Esophagus squamous epithelium (tissue), 5 donors: ENCODE measurements at places on chromosomes 7 and 10.

GRCh38 chr10:30862486-30862885 is 169.2 kb downstream of the ZNF438 start:
- DNase-seq, result no peak

DNA sequence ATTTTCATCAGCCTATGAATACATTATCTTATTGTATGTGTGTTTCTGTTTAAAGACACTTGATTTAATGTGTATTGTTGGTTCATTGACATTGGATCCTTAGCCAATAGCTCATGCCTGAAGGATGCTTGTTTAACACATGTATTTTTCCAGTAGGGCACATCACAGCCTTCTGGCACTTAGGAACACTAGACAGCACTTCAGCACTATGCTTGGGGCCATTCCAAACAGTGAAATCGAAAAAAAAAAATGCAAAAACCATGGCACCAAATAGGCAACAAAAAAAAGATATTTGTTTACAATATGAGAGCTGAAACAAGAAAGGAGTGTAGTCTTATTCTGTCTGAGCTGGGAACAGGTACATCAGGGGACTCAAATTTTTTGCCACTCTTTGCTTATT is 262.8 kb downstream of the SLC25A13 start:
- DNase-seq, result no peak

DNA sequence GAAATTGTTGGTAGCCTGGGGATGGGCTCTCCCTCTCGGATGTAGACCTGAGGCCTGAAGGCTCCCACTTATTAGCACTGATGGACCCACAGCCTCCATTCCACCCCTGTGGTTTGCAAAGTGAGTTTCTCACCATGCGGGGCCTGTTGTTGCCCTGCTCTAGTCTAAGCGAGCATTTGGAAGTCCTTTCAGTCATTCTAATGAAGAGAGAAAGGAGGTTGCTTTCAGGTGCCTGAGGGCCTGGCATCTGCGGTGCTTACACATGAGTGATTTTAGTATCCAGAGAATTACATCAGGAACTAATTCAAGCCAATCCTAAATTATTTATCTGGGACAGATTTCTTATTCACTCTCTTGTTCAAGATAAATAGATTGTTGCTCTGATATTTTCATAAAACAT is 61.6 kb downstream of the NAMPT start:
- DNase-seq, result no peak

GRCh38 chr10:34290412-34291081 is 524.5 kb downstream of the PARD3 start:
- DNase-seq, result no peak

DNA sequence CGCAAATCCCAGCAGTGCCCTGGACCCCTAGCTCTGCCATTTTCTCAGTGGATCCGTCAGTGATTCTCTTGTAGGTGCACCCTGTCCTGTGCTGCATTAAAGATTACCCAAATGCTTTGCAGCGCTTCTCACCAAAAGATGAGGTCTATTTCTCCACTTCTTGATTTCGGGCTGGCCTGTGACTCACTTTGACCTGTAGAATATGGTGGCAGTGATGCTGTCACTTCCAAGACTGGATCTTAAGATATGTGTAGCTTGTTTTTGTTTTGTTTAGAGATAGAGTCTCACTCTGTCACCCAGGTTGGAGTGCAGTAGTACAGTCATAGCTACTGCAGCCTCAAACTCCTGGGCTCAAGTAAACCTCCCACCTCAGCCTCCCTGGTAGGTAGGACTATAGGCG is 37.0 kb upstream of the ZMIZ1 start:
- no peak for DNase-seq

- no peak for DNase-seq
Measured at GRCh38 chr10:32959006-32959920, 1.2 kb upstream of the ITGB1 start.

DNA sequence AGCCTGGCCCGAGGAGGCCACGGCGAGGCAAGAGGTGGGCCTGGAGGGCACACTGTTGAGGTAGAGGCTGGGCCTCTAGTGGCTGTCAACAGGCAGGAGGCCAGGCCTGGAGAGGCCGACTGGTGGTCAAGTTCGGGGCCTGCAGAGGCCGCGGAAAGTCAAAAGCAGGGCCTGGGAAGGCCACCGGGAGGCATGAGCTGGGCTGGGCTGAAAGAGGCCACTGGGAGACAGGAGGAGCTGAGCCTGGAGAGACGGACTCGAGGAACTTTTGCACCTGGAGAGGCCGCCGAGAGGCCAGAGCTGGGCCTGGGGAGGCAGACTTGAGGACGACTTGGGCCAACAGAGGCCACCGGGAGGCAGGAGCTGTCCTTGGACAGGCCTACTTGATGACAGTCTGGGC is 321.2 kb downstream of the ZNF479 start:
- no peak for DNase-seq

- DNase-seq, result no peak
Measured at GRCh38 chr7:25967278-25968204, 184.5 kb upstream of the NFE2L3 start.

DNA sequence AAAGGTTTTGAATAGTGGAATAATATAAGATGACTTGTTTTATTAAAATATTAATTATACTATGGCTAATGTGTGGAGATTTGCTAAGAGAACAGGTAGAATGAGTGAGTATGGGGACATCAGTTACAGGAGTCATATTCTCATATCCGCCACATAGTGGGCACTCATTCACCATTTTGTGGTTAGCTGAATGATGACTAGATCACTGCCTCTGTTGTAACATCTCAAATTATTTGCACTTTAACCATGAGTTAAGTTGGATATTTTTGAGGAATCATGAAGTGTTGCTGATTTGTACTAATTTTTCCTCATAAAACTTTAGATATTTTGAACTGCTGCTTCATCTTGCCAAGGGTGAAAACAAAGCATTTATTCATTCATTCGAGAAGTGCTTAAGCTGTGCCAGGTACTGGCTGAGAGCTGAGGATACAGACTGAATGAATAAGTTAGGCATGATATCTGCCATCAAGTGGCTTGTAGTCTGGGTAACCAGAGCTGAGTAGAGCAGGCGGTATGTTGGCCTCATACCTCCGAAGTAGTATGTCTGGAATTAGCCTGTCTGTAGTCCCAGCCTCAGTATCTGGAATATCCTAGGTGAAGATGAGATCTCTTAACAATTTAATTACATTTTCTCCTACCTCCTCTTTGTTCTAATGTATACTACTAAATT is 100.5 kb downstream of the ZEB1 start:
- DNase-seq, result no peak

DNA sequence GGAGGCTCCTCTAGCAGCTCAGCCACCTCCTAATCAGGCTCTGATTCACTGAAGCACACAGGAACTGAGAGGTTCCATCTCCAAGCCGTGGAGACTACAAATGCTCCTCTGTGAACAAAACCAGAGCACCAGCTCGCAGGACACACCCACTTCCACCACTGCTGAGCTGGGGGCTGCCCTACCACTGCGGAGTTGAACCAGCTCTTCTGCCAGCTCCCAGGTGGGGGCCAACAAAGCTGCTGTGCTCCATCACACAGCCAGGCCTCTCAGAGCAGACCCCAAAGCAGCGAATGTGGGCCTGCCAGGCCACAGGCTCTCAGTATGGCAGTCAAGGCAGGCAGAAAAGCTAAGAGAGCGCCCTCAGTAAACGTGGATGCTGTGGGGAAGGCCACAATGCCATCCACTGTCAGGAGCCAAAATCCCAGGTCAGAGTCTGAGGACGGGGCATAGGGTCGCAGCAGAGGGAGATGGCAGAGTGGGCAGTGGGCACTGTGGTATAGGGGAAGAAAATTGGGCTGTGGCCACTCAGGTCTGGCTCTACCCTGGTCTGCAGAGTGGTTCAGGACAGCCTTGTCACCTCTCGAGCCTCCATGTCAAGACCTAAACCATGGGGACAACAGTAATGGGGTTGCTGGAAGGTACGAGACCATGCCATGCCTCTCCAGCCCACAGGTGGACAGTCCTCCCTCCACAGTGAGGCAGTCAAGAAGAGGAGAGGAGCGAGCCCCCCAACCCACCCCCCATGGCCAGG is 82.1 kb downstream of the GRID1 start:
- no peak for DNase-seq

DNA sequence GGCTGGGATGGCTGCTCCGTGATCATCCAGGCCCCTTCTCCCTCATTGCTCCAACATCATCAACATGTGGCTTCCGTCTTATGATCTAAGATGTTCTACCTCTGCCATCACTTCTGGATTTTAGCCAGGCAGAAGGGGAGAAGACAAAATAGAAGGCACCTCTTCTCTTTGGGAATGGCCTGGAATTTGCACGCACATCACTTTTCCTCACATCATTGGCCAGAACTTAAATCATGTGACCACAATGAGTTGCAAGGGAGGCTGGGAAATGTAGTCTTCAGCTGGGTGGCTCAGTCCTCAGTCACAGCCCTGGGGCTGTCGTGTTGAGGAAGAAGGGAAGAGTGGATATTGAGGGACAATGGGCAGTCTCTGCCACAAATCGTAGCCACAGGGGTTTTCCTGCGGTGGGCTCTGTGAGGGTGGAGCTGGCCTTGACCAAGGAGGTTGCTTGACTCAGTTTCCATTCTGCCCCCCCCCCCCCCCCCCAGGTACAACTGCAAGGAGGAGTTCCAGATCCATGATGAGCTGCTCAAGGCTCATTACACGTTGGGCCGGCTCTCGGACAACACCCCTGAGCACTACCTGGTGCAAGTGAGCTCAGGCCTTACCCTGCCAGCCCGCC is 50.3 kb downstream of the PALD1 start:
- no peak for DNase-seq

- no peak for DNase-seq
Measured at GRCh38 chr7:134669845-134670373, 23.3 kb downstream of the BPGM start.

DNA sequence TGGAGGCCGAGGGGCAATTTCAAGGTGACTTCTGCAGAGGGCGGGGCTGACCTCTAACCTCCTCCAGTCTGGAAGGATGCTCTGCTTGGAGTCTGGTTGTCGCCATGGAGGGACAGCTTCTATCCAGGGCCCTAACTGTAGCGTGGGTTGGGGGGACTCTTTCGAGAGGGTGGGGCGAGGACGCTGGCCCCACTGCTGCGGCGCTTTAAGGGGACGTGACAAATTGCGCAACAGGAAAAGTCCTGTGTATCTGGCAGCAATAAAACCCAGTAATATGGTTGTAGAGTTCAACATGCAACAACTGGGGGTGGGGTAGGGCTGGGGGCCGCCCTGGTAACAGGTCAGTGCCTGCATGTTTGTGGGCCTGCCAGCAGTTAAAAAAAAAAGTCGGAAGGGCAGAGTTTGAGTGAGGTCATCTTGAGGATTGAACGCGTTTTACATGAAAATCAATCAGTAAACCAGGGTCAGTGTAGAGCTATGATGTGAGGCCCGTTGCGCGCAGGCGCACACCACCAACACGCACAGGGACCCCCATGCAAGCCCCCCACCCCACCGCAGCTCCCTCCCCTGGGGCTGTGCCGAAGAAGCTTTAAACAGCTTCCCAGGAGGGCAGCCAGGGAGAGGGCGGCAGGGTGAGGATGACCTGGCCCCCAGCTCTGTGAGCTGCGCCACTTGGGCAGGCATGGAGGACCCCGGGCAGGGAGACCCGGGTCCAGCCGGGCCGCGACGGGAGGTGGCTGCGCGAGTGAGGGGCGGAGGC is 4.3 kb downstream of the SHH start:
- no peak for DNase-seq

- DNase-seq, result no peak
Measured at GRCh38 chr10:77546042-77546441, 91.6 kb downstream of the KCNMA1 start.

DNA sequence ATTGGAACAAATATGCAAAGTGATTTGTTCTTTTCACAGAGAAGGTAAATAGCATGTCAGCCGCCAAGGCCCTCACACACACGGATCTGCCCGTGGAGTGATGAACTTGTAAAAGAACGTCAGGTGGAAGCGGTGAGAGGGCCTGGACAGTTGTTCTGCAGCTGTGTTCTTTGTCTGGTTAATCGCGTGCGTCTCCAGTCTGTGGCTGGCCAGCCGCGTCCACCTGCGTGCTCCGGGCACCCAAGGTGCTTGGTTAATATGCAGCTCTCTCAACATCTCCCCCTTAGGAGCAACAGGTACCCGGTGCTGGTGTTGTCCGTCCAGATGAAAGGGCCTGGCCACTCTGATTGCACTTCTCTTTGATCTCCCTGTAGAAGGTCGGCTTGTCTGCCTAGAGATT is 162.9 kb downstream of the MGMT start:
- no peak for DNase-seq

DNA sequence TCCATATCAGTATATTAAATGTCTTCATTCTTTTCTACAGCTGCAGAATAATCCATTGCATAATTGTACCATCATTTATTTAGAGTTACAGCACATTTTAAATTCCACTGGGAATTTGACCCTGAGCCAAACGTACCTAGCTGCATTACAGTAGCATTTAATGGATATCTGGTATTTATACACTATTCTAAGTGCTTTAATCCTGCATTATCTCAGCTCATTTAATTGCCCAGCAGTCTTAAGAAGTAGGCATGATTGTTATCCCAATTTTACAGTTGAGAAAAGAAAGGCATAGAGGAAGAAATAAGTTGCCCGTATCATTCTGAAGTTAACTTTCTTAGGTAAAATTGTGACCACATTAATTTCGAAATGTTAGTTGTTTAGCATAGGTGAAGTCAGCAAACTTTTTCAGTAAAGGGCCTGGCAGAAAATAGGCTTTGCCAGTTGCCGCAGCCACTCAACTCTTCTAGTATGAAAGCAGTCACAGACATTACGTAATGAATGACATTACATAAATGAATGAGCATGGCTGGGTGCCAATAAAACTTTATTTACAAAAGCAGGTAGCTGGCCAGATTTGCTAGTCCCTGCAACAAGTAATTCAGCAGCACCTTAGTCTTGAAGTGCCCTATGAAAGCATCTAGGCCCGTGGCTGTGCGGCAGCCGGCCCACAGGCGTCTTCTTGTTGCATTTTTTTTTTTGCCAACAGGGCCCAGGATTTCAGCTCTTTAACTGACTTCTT is 30.0 kb downstream of the GUSB start:
- no peak for DNase-seq

GRCh38 chr7:9711259-9711918 is 1262.3 kb upstream of the PHF14 start:
- no peak for DNase-seq

GRCh38 chr10:100004805-100005510 is 4.8 kb downstream of the DNMBP start:
- DNase-seq, result no peak

DNA sequence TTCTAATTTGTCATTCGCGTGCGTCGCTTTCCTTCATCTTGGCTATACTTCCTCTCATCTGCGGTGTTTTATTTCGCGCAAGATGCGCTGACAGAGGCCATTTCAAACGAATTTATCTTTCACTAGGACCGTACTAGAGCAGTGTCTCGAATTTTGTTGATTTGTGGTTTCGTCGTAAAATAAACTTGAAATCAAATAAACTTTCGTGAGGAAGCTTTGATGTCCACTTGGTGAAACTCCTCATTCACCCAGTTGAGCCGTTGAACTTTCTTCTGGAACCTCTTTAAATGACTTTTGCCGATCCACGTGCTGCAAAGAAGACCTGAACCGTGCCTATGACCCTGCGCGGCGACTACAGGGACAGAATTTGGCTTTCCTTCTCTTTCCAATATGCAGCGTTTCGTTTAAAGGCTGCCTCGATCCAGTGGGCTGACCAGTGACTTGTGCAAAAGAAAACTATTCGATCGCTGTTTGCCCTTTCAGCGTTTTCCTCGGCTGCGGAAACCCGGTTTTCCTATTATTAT is 163.9 kb upstream of the PPP1R3A start:
- DNase-seq, result no peak

GRCh38 chr7:128781126-128781525 is 5.5 kb upstream of the OPN1SW start:
- DNase-seq, result no peak
